C1 segment of cervical spinal cord (tissue), 14 donors: ENCODE measurements at places on chromosomes 7 and 10.

DNA sequence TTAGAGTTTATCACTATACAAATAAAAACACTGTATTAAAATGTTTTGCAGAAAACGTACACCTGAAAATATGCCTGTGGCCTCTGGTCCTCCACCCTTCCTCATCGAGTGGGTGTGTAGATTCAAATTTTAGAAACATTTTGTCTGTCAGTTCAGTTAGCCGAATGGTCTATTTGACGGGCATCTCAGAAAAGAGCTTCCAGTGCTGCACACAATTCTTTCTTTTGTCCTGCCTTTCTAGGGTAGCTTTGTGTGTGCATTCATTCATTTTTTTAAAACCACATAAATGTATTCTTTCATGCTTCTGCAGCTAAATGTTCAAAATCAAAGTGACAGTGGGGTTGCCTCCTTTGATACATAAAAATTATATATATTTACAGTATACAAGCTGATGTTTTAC lies 46.8 kb downstream of the GNAI1 start:
- no peak for DNase-seq

GRCh38 chr10:128519581-128519980 lies 393.4 kb upstream of the MKI67 start:
- DNase-seq: no peak

GRCh38 chr7:880450-880849 lies 4.1 kb downstream of the GET4 start:
- DNase-seq: no peak

GRCh38 chr10:72009051-72009424 lies 44.8 kb downstream of the CHST3 start:
- no peak for DNase-seq

- DNase-seq: no peak
Measured at GRCh38 chr7:87226495-87226894, 7.0 kb upstream of the TMEM243 start.

DNA sequence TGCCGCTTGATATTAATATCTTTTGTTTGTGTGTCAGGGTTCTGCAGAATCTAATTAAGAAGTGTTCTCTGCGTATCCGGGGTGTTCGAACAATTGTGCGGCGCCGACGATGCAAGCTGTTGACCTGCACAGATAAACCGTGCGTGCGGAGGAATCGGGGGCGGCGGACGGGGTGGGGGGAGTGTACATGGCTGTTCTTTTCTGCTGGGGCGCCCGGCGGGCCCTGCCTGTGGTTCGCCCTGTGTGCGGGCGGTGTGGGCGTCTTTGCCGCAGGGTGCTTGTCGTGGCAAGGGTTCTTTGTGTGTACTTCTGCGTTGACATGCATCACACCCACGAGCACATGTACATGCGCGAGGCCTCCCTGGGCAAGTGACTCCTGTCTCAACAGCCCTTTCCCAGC lies 47.9 kb downstream of the MICALL2 start:
- no peak for DNase-seq

GRCh38 chr10:91557651-91558111 lies 75.2 kb downstream of the PPP1R3C start:
- DNase-seq: no peak

GRCh38 chr10:126955396-126955795 lies 50.2 kb downstream of the DOCK1 start:
- DNase-seq: no peak

GRCh38 chr7:46424934-46425333 lies 503.9 kb upstream of the IGFBP3 start:
- DNase-seq: no peak

- no peak for DNase-seq
Measured at GRCh38 chr7:152354061-152354460, 81.7 kb downstream of the KMT2C start.

GRCh38 chr10:48536156-48536500 lies 68.7 kb downstream of the ARHGAP22 start:
- DNase-seq: no peak

GRCh38 chr10:80613466-80614170 lies 75.9 kb downstream of the SH2D4B start:
- DNase-seq: no peak

GRCh38 chr10:74669210-74669609 lies 157.2 kb upstream of the KAT6B start:
- DNase-seq: no peak

DNA sequence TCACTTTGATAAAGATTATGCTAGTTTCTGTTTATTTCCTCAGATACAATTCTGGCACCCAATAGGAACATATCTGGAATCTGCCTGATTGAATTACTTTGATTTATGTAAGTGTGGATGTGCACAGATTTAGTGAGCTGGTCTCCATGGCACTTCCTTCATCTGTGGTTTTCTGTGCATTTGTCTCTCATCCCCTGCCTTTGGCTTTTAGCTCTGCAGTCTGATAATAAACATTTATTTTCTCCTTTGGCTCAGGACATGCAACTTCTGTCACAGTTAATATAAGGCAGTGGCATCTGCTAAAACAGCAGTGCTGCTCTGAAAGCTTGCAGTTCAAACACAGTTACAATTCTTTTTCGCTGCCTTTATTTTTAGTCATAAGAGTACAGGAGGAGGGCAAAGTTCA lies 273.7 kb upstream of the CHRM2 start:
- DNase-seq: no peak

GRCh38 chr10:46514899-46515298 lies 41.6 kb downstream of the GPRIN2 start:
- no peak for DNase-seq

GRCh38 chr10:121819049-121819448 lies 108.8 kb downstream of the ATE1 start:
- DNase-seq: no peak

GRCh38 chr10:13724484-13724883 lies 137.7 kb downstream of the PRPF18 start:
- no peak for DNase-seq

DNA sequence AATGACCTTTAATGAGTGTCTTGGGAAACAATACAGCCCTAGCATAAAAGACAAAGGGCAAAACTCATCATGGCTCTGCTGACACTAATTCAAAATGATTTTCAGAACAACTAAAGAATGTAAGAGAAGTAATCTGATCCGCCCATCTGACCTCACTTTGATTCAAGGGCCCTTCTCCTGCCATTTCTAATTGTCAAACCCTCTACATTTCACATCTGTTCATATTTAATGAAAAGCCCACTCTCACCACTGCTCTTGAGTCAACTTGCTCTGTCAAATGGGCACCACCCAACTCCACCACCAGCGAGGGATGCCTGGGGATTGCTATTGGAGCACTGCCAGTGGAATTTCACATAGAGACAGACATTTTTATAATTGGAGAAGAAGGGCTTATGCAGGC lies 639.2 kb downstream of the KCNMA1 start:
- no peak for DNase-seq

DNA sequence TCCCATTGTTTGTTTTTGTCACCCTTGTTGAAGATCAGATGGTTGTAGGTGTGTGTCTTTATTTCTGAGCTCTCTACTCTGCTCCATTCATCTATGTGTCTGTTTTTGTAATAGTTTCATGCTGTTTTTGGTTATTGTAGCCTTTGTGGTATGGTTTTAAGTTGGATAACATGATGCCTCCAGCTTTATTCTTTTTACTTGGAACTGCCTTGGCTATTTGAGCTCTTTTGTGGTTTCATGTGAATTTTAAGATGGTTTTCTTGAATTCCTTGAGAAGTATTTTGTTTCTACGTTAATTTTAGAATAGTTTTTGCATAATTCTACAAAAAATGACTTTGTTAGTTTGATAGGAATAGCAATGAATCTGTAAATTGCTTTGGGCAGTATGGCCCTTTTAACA lies 170.0 kb upstream of the IGFBP3 start:
- no peak for DNase-seq

DNA sequence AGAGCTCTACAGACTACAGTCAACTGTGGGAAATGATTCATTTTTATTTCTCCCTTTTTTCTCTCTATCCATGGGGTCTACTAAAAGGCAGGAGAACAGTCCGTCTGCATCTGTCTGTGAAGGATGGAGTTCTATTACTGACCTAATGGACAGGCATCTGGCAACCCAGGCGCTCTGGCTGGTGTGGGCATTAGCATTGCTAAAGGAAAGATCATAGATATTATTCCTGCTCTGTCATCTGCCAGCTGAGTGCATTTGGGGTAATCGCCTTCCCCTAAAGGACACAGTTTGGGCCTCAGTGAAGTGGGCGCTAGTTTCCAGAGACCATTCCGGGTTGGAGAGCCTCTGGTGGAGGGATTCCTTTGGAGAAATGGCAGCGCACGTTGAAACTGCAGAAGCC lies 201.3 kb upstream of the TCERG1L start:
- no peak for DNase-seq
